Stimulated activated CD8-positive, alpha-beta memory T cell treated with anti-CD3 and anti-CD28 coated beads, Interleukin-4, amount 100 ng/mL, for 48 hours (primary cell): ENCODE measurements at places on chromosomes 4 and X.

DNA sequence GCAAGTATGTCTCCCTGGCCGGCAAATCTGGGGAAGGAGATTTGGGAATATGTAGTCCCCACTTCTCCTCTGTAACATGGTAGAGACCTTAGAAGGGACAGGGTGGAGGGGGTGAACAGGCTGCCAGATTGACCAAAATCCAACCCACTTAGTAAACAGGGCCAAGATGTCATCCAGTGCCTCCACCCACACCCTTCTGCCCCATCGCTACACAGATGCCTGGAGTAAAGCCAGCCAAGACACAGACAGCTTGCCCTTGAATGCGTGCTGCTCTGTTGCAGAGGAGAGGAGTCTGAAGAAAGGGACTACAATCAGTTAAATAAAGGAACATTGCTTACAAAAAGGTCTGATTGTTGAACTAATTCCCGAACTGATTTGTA lies 160.1 kb upstream of the LDB2 start:
- no peak for DNase-seq

DNA sequence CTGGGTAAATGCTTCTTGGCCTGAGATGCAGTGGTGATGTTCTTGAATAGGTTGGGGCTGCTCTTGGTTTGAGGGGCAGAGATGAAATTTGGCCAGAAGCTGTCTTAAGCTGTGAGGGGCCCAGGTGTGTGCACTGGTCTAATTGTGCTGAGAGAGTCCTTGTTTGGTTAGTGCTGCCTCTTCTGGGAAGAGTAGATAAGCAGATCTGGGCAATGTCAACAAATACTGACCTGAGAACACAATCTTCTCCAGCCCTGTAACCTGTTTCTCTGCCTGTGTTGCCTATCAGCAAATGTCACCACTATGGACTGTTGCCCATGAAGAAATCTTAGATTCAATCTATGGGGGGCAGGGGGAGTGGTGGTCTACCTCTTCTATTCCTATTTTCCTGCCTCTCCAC lies 17.2 kb upstream of the USP27X start:
- no peak for DNase-seq

- DNase-seq = no peak
These were observed 377.3 kb downstream of the ARAP2 start for GRCh38 chr4:35867057-35867456.

DNA sequence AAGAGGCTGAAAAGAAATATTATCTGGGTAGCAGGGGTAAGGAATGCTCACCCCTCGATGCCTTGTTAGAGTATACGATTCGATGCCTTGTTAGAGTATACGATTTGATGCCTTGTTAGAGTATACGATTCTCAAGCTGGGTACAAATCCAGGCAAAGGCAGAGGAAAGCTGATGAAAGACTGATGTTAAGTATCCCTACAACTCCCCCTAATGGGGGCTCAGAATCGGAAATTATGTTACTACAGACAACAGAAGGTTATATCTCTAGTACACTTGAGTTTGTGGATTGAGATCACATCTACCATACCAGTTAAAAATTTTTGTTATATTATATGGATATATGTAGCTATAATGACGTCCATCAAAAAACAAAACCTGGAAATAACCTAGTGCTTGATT lies 4.8 kb downstream of the LRRC66 start:
- DNase-seq = no peak

- DNase-seq = no peak
These were observed 200.3 kb upstream of the NHS start for GRCh38 chrX:17174671-17175070.

DNA sequence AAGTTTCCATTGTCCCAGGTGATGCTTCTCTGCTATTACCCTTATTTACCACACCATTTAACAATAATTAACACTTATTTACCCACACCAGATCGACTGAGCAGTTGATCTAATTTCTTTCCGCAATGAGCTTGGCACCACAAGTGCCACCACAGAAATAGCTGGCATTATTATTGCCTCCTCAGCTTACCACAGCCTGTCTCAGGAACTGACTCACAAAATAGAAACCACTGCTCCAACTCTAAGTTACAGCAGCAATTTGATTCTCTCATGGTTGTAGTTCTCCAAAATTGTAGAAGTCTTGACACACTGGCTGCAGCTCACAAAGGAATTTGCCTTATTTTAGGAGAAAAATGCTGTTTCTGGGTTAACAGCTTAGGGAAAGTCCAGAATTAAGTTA lies 22.5 kb downstream of the ZNF721 start:
- no peak for DNase-seq

DNA sequence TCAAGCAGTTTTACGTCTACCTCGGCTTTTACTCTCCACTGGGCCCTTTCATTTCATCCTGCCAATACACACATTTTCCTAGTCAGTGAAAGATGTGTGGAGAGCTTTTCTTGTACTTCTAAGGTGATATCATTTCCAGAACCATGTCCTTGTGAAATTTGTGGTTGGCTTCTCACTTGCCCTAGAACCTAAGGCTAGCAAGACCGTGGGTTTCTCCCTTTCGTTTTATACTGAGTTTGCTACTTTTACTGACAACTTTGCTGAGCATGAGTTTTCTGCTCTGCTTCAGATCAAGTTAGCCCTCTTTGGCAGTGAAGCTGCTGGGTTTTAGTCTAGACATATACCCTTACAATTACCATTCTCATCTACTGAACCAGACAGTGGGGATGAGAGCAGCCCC lies 95.7 kb upstream of the FRMPD4 start:
- DNase-seq = no peak

GRCh38 chr4:2754848-2755819 lies 1.0 kb downstream of the TNIP2 start:
- no peak for DNase-seq

DNA sequence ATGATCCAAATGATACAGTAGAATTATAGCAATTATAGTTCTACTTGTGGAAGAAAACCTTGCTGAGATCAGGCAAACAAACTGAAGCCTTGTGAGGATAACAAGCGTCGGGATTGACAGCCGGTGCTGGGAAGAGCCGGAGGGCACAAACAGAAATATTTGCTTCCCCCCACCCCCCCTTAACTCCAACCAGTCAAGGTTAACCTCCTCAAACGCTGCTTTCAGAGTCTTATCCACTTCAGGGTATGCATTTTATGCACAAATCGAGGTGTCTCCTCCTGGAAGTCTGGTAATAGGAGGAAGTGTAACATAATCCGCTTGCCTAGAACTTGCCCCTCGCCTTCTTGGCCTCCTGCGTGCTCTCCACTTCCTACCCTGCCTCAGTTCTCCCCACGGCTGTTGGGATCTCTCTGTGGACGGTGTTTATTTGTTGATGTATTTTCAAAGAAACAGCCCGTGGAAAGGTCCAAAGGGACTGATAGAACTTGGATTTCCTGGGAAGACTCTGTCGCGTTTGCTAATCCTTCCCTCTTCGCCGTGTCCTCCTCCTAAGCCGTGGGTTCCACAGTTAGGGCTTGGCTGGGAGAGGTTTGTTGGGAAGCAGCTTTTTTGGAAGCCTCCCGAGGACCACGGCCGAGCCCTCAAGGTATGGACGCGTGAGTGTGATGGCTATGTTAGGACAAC lies 4.1 kb upstream of the ARX start:
- DNase-seq = no peak

GRCh38 chr4:121156822-121157769 lies 7.0 kb downstream of the TNIP3 start:
- peak; percentile 38 for DNase-seq

DNA sequence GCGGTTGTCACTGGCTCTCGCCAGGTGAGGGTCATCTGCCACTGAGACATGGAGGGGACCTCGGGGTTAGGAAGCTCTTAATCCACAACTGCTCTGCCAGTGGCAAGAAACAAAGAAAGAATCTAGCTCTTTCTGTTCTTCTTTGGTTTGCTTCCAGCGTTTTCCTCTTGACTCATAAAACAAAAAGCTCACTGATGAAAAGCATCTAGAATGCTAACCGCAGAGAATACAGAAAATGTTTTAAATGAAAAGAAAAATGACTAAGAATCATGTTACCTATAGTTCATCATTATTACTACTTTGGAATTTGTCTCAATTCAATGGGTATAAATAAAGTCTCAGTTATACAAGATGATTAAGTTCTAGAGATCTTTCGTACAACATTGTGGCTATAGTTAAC lies 274.8 kb upstream of the TENM3 start:
- DNase-seq = no peak

DNA sequence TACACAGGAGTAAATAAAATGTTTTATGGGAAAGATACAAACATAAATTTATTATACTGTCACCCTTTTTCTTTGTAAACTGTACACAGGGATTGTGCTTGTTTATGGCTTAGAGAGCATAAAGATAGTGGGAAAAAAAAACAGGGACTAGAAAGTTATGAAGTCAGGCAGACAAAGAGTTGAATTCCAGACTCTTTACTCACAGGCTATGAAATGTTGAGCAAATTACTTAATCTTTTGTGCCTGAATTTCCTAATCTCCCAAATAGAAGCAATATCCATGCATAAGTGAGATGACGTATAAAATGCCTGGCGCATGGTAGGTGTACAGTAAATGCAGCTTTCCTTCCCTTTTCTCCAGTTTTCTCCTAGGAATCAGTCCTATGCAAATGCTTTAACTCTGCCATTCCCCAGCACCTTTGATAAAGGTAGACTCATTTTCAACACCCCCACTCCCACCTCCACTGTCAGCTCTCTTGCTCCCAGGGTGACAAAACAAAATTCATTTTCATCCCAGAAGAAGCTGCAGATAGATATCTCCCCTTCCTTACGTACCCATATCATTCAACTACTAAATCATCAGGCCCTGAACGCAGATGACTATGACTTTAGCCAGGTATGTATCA lies 44.5 kb upstream of the BTC start:
- no peak for DNase-seq

GRCh38 chrX:49214416-49214815 lies 14.4 kb upstream of the SYP start:
- no peak for DNase-seq

DNA sequence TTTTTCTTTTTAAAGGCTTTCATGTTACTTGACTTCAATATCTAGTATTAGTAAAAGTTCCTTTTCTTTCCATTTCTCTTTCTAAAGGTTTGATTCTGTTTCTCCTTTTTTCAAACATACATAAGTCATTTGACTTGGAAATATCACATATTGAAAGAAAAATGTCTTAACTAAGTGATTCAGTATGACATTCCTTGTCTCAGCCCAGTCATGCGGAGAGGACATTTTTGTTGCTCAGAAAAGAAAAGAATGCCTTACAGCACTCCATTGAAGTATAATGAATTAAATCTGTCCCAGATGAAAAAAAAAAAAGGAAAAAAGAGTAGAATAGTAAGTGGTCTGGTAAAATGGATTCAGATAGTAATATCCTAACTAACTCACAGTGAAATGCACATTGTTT lies 466.1 kb downstream of the ADGRL3 start:
- DNase-seq = no peak

DNA sequence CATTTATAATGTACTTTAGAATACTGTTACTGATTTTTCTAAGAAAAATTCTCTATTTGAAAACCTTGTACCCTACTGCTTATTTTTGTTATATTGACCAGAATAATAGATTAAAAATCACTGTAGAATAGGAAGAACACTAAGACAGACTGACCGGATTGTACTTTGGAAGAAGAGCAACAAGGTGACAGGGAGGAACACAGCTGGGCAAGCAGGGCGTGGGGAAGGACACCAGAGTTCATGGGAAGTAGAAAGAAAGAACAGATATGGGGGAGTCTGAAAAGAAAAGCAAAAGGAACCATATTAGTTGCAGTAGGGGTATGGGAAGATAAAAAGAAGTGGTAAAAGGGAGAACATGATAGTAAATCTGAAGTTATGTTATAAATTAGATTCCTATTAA lies 38.6 kb downstream of the TXK start:
- no peak for DNase-seq

DNA sequence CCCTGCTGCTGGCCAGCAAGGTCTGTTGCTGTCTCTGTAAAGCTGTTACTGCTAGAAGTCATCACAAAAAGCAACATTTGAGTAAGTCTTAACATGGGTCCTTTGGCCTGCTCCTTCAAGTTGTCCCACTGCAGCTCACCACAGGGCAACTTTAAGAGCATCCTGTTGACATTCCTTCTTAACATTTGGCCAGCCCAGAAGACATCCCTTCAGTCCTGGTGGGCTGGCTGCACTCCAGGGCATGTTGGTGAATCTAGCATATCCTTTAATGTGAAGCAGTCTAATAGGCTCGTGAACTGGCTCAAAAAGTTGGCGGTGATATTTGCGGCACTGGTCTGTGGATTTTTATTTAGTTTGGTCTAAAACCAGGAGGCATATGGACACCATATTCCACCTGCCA lies 92.2 kb upstream of the MAML3 start:
- no peak for DNase-seq

- DNase-seq = peak; percentile 25
These were observed 24.4 kb upstream of the DYNLT3 start for GRCh38 chrX:37871626-37872302.

DNA sequence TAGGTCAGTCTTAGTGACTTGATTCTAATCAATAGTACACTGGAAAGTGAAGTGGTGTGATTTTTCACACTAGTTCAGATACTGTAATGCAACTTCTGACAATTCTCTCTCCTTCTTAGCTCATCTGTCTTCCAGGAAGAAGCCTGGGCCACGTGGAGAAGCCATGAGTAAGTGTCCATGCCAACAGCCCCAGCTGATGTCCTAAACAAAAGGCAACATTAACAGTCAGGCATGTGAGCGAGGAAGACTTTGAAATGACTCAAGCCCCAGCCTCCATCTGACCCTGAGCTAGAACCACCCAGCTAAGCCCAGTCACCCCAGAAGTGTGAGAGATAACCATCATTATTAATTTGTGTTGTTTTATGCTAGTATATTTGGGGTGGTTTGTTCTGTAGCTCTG lies 115.7 kb upstream of the MAGEB16 start:
- DNase-seq = no peak

- DNase-seq = no peak
These were observed 66.7 kb downstream of the DHX15 start for GRCh38 chr4:24517676-24518075.

DNA sequence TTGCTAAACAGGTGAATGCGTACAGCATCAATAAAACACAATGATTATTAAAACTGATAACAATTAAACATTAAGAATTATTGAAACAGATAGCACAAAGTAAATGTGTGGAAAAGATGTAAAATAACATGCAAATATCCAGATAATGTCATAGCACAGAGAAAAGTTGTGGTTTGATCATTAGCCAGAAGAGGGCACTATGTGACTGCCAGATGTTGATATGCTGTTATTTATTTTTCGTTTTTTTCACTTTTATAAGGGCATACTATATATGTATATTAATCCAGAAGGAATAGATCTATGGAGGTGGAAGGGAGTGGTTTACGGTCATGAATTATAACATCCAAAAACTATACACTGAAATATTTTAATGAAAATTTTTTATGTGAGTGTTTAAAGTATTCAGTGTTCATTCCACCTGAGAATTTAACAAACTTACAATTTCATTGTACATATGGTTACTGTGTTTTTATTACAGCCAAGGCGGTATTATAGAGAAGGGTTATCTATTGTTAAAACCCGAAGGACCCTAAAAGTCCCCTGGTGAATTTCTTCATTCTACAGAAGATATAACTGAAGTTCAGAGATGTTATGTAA lies 211.9 kb upstream of the UGT8 start:
- DNase-seq = no peak

DNA sequence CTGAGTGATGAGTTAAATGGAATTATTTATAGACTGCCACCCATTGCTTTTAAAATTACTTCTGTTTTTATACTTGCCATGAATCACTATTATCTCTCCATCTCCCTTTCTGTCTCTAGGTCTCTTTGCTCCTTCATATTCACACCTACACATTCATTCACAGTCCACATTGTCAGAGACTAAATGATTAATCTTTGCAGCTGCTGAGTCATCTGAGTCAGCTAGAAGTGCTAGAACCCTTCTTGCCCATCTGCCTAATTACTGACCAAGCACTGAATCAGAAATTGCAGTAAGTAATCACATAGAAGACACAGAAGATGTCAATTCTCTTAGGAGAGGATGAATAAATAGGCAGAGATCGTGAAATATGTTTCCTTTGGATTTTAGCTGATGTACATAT lies 31.6 kb upstream of the RPS6KA6 start:
- no peak for DNase-seq
